ENCODE measurements at places on chromosomes 6 and 20.

GRCh38 chr6:18276610-18277236, 12.4 kb upstream of the DEK start:
- no peak for DNase-seq

DNA sequence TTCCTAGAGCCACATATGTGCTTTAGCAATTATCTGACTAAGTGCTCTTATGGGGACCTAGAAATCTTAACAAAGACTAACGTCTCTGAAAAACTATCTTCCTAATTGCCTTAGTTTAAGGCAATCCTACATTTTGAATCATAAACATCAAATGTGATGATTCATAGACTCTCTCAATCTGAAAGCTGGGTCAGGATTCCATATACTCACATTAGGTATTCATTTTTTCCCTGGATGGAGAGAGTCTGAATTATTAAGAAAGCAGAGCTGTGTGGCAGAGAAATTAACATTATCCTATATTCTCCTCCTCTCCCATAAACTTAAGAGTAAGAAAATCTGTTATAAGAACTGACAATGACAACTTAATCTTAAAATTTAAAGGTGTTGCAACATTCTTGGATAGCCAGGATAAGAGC, 1.6 kb upstream of the PRL start:
- DNase-seq, result no peak

DNA sequence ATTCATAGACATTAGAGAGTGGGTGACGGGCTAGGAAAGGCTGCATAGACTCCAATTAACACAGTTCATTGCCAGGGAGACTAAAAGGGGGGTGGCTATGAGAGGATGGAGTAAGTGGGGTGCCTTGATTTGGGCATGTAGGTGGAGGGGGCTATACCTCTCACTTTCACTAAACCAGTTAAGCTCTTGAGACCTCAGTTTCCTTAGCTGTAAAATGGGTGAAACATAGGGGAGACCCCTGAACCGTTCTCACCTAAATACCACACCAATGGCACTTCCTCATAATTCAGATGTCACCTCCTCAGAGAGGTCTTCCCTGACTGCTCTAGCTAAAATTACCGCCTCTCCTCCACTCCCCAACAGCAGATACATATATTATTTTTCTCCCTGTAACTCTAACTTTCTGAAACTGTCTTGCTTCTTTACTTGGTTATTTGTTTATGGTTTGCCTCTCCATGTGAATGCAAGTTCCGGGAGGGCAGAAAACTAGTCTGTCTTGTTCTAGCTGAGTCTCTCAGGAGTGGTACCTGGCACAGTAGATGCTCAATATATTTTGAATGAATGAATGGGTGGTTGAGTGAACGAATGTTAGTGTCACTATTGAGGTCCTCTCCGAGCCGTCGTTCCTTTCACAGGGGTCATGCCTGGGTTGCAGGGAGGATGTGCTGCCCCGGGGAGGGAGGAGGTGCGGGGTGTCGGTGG, 615 bp upstream of the EYA2 start:
- DNase-seq, result no peak

DNA sequence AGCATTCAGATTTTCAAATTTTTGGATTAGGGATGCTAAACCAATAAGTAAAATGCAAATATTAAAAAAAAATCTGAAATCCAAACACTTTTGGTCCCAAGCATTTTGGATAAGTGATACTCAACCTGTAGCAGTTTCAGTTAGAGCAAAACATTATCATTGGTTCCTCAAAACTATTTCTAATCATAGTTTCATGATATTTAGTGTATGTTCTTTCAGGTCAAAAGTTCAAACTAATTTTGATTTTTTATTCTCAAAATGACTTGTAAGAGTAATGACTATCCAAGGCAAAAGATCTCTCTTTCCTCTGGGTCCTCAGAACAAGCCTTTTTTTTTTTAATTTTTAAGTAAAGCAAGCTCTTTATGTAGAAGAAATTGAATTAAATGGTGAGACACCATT, 64.0 kb upstream of the TFB1M start:
- no peak for DNase-seq

- no peak for DNase-seq
Observed at GRCh38 chr6:84432619-84433018, 205.2 kb upstream of the CEP162 start.

GRCh38 chr6:126356526-126356925, 16.6 kb downstream of the CENPW start:
- DNase-seq, result no peak

DNA sequence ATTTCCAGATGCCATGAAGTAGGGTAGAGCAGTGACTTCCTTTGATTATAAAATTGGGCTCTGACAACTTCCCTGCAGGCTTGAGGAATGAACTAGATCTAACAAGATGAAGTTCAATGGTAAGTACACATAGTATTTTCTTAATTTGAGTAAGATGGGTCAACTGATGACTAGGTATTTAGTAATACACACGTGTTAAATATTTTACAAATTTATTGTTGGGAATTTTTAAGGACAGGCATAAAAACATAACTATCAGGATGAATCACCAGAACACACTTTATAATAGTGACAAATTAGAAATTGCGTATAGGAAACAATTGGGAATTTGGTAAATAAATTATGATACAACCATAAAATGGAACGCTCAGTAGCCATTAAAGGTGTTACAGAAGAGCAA, 762.4 kb upstream of the SLC35B3 start:
- no peak for DNase-seq

DNA sequence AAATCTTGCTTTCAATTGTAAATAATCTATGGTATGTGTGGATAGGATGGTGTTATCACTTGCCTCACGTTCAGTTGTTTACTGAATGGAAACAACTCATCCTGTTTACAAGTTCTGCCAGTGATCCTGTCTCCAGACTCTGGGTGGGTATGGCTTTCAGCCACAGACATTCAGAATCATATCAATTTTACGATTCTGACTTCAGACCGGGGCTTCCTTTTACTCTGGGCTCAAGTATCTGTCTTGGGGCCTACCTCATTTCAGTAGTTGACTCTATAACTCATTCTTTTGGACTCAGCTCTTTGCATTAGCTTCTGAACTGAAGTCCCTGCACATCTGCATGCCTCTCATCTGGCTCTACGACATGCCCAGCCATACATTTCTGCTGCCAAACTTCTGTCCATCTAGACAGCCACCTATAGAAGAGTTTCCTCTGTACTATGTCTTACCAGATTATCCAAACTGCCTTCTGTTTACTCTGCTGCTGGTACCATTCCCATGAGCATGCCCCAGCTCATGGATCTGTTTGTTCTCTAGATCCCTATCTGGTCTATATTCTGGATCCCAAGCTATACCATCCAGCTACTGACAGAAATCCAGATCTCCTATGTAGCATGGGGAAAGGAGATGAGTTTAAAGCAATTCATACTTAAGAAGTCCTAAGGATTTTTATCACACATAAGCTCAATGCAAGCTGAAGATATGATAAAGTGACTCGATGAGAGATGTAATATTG, 34.3 kb downstream of the FYN start:
- no peak for DNase-seq

DNA sequence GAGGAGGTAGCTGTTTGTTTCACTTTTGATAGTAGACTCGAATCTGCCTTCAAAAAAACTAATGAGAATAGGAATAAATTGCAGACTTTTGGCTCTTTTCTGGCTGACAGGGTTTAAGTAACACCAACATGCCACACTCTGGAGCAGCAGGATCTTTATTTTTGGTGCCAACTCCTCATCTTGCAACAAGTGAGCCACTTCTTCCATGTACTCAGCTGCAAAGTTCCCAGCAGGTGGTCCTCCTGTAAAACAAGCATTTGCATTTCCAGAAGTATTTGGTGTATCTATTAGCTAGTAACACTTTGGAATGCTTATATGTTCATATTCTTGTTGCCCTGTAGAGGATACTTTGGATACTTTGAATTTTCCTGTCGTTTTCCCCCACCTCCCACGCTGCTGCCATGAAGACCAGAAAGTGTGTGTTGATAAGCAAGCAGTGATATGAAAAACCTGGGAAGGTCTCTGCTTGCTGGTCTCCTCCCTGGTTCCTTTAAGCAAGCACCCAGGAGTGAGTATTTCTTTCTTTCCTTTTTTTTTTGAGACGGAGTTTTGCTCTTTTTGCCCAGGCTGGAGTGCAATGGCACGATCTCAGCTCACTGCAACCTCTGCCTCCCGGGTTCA, 1.0 kb downstream of the ARMH2 start:
- no peak for DNase-seq

GRCh38 chr6:81764531-81764930, 12.1 kb upstream of the TENT5A start:
- DNase-seq, result no peak

DNA sequence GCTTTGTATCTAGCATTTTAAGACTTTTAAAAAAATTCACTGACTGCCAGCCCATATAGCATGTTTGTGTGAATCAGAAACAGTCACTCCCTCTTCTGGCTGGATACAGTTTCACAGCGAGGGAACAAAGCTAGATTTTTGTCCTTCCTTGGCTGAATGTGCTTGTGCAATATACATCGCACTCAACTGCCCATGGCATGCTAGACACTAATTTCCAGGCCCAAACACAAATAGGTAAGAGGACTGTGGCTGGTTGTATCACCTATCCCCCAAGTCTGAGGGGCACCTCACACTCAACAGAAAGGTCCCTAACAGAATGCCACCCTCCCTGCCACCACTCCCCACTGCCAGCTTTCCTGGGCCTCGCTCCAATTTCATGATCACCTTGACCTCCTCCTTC, 16.2 kb upstream of the BLCAP start:
- no peak for DNase-seq

DNA sequence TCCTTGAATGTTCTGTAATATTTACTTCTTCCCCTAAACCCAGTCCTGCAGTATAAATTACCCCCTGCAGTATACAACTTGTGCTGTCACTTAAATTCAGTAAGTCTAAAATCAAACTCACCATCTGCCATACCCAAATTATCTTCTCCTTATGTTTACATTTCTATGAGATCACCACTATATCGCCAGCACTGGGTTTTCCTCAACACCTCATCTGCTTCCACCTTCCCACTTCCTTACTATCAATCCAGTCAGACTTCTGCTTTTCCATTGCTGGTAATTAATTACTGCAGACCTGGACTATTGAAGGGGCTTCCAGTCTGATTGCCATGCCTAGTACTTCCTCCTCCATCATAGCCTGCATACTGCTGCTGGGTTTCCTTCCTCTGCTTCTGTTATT, 15.2 kb downstream of the EFHC1 start:
- DNase-seq, result no peak

- DNase-seq, result peak; percentile 66
Observed at GRCh38 chr6:37731888-37732287, 34.2 kb upstream of the MDGA1 start.

All from iPS-NIHi11 (cell line).